ENCODE measurements at places on chromosomes 2 and 18.

- peak; percentile 64 for DNase-seq
These were observed 26.3 kb downstream of the MRPL35 start for GRCh38 chr2:86225581-86225980.

DNA sequence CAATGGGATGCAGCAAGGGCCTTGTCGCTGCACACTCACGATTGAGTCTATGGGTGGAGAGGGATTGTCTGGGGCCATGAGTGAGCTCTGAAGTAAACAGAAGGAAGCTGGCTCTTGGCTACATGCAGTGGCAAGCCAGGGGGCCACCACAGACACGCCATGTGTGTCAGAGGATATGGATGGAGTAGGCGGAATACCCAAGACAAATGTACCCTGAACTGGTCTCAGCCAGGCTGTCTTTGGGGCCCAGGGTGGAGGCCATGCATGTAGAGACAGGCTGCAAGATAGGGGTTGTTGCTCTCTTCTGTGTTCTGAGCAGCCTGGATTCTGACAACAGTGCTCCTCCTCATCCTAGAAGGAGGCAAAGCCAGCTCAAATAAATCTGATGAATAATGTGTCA, 24.0 kb upstream of the ITGA6 start:
- DNase-seq = no peak

DNA sequence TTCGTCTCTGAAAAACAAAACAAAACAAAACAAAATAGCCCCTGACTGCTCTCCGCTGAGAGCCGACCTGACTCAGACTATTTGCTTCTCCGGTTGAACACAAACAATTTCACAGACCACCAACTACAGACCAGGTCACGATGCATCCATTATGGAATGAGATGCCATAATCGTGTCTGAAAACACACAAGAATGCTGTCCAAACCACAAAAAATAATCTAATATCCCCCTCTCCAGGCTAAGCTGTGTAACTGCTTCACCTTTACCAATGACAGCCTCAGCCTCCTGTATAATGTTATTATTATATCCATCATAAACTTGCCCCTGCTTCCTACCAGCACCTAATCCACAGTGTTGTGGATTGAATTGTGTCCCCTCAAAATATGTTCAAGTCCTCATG, 114.7 kb downstream of the DNAH6 start:
- peak; percentile 63 for DNase-seq

GRCh38 chr2:26582890-26583289, 58.3 kb downstream of the CIB4 start:
- DNase-seq = no peak

DNA sequence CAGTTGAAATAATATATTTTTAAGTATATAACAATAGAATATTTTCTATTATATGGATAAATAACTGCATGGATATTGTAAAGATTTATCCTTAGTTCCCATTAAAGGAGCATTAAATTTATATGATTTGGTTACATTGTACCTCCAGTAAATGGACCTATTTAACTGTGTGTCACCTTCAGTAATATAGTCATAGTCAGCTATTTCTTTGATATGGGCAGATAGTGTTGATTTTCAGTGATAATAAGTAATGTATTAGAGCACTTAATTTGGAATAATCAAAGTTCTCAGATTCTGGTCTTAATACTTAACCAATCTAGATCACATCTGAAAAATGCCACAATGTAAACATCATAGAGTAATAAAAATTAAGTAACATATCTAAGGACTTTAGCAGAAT, 1527.3 kb upstream of the NXPH2 start:
- no peak for DNase-seq

GRCh38 chr2:181467966-181468707, 11.0 kb downstream of the ITGA4 start:
- no peak for DNase-seq
